ENCODE measurements at places on chromosomes 3 and 15.

GRCh38 chr3:138767498-138768104 lies 67.1 kb downstream of the PIK3CB start:
- no peak for DNase-seq

- no peak for DNase-seq
Observed at GRCh38 chr3:102301155-102301880, 133.5 kb upstream of the ZPLD1 start.

- no peak for DNase-seq
Observed at GRCh38 chr3:71724584-71725270, 475 bp downstream of the EIF4E3 start.

DNA sequence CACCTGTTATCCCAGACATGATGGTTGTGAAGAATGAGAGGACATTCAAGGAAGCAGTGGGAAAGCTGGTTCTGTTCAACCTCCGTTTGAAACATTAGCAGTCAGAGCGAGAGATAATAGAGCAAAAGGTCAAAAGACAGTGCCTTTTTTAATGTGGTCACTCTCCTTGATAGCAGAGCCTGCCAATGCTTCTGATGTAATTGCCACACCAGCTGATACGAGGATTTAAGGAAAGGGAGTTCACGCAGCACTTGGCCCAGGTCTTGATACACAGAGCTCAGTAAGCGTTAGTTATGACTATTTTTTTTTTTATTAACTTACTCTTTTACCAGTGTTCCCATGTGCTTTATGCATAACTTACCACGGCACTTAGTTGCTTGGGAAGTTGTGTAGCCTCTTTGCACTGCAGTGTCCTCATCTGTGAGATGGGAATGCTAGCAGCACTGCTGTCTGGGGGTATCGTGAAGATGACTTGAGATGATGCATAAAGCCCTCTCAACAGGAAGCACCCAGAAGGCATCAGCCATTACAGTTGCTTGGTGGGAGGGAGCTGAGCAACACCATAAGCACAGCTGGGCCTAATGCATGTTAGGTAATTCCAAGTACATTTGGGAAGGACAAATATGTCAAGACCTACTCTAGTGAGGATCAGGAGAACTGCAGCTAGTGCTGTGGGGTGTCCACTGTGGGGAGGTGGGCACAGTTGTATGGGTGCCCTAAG lies 123.3 kb upstream of the RASGRP1 start:
- no peak for DNase-seq

GRCh38 chr15:48336940-48337339 lies 5.7 kb downstream of the DUT start:
- DNase-seq = no peak

DNA sequence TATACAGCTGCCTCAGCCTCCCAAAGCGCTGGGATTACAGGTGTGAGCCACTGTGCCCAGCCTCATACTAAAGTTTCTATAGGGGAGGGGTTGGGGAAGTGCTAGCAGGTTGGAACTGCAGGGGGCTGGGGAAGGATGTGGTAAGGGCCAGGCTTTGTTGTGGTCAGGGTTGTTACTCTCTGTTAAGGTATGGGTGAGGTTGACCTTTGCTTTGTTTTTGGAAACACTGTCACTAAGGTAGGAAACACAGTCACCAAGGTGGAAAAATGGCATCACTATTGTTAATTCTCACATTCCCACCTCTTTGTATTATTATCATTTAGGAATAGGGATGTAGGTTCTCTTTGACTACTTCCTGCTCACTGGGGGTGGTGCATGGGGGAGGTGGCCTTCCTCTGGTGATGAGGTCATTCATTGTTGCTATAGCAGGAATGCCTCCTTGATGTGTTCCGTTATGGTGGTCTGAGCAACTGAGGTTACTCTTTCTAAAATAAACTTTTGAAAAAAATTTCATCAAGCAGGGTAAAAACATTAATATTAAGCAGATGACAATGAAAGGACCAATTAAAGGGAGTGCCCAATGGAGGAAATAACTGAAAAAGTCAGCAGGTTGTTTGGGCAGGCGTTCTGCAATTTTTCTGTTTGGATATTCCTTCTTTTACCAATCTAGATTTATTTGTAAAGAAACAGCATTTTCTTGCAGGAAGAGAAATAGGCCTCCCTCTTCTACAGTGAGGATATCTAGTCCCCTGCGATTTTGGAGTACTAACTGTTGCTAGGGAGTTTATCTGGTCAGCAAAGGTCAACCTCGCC lies 150.5 kb downstream of the WDR76 start:
- DNase-seq = no peak

GRCh38 chr3:54969652-54970051 lies 41.8 kb upstream of the LRTM1 start:
- no peak for DNase-seq

GRCh38 chr15:63463793-63464192 lies 40.6 kb upstream of the USP3 start:
- DNase-seq = no peak

GRCh38 chr15:55897560-55898336 lies 95.7 kb downstream of the NEDD4 start:
- peak; percentile 15 for DNase-seq

- no peak for DNase-seq
Observed at GRCh38 chr3:156825795-156826143, 384 bp upstream of the LEKR1 start.

- no peak for DNase-seq
Observed at GRCh38 chr15:25332306-25332705, 106.5 kb downstream of the UBE3A start.

All from NCI-H2081 treated with DMSO at 0.1 percent for 48 hours (cell line).